ENCODE measurements at places on chromosomes 2 and 18.
A peak's percentile ranks its signal among the peaks of the same experiment; 100 is the strongest.

GRCh38 chr18:6004683-6005082 is 109.4 kb upstream of the TMEM200C start:
- DNase-seq: no peak

DNA sequence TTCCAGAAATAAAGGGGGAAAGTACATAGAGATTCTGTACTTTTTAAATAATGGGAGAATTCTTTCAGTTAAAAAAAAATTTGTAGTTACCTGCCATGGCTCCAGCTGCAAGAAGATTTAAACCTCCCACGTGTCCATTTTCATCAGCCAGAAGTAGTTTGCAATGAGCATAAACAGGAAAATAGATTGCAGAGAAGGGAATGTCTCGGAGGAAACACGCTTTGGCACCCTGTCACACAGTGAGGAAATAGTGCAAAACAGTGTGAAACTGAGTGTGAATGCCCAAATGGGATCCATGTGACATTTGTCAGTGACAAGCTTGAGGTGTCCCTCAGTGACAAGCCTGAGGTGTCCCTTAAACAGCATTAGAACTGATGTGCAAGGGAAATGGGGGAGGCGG is 102.7 kb downstream of the SLC25A12 start:
- DNase-seq: no peak

DNA sequence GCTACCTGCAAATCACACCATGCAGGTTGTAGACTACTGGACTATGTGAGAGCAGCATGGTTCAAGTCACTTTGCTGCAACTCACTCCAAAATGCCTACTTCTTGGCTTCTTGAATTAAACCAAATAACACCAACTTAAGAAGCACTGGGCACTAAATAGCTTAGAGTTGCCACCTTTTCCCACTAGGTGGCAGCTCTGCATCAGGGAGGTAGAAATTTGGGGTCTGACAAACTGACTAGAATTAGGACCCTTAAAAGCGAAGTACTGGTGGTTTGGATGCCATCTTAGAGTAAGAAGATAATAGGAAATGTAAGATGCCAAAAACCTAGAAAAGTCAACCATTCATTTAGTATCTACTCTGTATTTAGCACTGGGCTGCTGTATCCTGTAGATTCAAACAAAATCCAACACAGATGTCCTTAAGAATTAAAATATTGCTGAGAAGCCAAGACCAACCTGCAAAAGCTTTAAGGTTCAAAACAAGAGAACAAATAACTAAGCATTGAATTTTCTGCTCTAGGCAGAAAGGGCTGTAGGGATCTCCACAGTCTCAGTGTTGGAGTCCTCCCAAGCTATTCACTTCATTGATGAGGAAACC is 65.5 kb downstream of the CCBE1 start:
- DNase-seq: peak; percentile 7

GRCh38 chr2:12737738-12738485 is 21.2 kb downstream of the TRIB2 start:
- DNase-seq: no peak

GRCh38 chr2:68441179-68441993 is 25.7 kb downstream of the FBXO48 start:
- peak; percentile 98 for DNase-seq

- no peak for DNase-seq
Observed at GRCh38 chr2:32355976-32356680, 695 bp upstream of the BIRC6 start.

GRCh38 chr2:94874277-94874997 is 3.2 kb downstream of the TEKT4 start:
- DNase-seq: peak; percentile 64

DNA sequence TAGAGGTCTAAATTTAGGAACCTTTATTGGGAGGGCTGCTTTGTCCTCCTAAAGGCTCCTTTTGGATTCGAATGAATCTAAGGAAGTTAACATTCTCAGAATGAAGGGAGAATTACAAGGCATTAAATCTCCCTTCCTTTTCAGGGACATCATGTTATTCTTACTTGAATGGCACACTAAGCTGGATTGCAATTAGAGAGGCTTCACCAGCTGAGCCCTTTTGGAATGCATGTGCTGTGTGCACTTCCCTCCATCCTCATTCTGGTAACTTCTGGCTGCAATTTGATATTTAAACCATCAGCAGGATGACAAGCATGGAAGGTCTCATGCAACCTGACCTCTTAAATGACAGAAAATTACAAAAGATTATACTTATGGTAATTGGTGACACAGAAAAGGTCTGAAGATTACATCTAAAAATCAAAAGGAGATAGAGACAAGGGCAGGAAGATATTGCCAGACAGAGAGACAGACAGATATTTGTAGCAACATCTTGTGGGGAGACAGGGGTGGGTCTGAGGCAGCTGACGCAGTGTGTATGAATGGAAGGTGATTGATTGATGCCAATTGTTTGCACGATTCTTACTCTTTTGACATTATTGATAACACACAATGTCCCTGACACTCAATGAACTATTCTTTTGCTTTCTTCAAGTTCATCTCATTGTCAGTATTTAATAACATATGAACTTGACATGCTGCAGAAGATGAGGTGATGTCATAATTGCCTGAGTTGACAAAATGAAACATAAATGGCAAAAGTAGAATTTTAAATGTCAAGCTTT is 570.8 kb upstream of the GYPC start:
- DNase-seq: no peak

- DNase-seq: no peak
Observed at GRCh38 chr18:789397-789796, 22.6 kb downstream of the YES1 start.

DNA sequence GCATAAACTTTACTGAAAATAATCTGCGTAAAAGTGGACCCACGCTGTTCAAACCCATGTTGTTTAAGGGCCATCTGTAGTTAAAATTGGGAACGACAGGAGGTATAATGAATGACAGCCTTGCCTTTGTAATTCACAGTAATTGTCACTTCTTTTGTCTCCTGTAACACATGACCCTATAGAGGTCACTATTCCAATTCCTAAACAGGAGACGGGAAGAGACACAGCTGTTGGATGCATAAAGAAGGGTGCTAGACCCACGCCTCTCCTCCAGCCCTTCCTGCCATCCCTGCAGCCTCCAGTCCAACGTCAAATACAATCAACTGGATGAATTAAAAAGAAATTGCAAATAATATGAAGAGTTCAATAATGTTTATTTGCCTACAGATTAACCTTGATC is 63.1 kb upstream of the NFATC1 start:
- no peak for DNase-seq

DNA sequence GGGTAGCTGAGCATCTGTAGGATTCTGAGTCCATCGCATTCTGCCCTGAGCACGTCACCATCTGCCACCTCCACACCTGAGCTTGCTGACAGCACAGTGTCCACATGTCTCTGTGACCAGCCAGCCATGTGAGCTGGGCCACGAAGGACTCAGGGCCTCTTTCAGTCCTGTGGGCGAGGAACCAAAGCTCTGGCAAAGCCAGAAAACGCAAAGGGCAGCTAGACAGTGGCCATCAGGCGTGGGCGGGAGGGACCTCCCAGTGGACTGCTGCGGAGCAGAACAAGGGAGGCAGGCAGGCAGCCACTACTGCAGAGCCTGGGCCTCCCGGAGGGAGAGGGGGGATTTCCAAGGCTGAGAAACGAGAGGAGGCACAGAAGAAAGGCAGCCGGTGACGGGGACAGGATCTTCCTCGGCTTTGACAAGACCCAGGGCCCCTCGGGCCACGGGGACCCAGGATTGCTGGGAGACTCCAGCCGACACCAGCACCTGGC is 274.6 kb upstream of the SALL3 start:
- DNase-seq: no peak

- DNase-seq: no peak
Observed at GRCh38 chr2:10129490-10129889, 7.0 kb downstream of the RRM2 start.

- DNase-seq: no peak
Observed at GRCh38 chr2:102028470-102028869, 36.7 kb downstream of the IL1R2 start.

DNA sequence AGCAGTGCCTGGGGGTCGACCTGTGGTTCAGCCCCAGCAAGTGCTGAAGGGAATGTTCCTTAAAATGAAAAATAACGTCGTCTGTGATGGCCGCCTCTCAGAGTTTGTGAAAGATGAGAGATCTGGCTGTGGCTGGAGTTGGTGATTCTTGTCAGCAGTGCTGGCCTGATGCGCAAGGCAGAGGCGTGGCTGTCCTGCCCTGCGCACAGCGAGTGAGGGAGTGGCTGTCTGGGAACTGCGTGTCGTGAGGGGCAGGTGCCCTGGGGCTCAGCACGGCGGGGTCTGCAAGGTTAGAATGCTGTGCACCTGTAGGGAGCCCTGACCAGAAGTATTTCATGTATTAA is 8.8 kb downstream of the NFATC1 start:
- no peak for DNase-seq

- no peak for DNase-seq
Observed at GRCh38 chr2:66771359-66771976, 336.5 kb downstream of the MEIS1 start.

DNA sequence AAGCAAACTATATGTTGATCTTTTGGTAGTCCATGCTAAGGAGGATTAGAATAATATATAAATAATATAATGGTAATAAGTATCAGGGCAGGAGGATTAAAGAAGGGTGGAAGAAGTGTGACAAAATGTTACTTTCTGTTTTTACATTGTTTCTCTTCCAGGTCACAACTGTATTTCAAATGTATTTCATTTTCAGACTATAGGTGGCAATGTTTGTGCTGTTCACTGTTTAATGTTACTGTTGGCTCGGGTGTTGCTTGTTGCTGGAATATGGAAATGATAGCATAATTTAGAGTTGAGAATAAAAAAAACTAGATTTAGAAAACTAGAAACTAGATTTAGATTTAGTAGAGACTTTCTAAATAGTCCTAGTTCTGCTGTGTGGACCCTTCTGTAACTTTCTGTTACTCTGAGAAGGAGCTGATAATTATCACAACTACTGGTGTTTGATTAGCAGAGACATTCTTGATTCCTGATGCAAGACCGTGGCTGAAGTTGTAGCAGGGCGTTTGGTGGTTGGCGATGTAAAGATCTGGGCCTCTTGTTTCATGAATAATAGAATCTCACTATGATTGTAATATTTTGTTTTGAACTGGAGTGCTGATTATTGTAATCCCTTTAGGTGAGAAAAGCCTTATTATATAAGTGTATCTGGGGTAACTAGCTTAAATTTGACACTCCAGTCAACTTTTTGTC is 7.9 kb downstream of the NEDD4L start:
- peak; percentile 13 for DNase-seq

DNA sequence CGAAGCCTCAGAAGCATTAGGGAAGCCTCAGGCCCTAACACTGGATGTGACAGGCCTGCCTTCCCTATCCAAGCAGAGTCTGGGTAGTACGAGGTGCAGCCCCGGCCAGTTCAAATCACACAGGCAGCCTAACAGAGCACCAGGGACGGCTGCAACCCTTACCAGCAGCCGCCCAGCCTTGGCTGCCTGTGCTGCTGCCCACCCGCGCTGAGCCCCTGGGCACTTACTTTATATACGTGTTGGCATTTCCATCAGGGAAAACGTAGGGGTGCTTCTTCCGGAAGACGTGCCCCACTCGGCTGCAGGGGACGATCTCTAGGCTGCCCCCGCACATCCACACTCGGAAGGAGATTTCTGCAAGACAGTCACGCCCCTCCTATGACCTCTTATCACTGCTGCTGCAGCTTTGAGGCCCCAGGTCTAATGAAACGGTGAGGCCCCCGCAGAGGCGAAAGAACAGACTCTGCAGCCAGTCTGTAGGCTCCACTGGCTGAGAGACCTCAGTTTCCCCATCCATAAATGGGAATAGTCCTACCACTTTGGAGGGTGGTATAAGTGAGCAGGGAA is 124.7 kb upstream of the CAPN13 start:
- no peak for DNase-seq
